Neural crest cell (in vitro differentiated cells): ENCODE measurements at places on chromosomes 16 and 17. TPM values are rescaled to one million over a fixed set of nuclear protein-coding genes. Genes with fewer than 3 reads are reported as not detected.

Gene ZNF830
- total RNA-seq, result 21.2 TPM in 2 replicates

GRCh38 chr17:79803997-79804855 lies 7.3 kb upstream of the CBX8 start:
- no peak for DNase-seq

- DNase-seq, result peak; percentile 64
Observed at GRCh38 chr17:50931144-50931908, 65.2 kb upstream of the TOB1 start.

DNA sequence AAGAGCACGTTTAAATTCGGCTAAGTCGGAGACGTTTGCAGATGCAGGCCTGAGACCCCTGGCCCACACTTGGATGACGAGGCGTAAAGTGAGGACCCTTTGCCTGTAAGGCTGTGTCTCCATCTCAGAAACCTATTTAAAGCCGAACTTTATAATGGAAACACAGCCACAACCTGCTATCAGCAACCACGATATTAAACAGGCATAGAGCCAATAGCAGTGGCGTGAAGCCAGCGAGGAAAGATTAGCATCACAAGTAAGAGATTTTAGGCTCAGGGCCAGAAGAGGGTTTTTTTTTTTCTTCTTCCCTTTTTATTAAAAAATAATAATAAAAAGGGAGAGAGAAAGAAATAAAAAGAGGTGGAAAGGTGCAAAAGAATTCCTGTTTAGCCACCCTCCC lies 111.3 kb upstream of the NOL11 start:
- no peak for DNase-seq

- no peak for DNase-seq
Observed at GRCh38 chr16:6852643-6853225, 479.9 kb upstream of the RBFOX1 start.

- no peak for DNase-seq
Observed at GRCh38 chr17:78940708-78941107, 15.5 kb upstream of the TIMP2 start.

DNA sequence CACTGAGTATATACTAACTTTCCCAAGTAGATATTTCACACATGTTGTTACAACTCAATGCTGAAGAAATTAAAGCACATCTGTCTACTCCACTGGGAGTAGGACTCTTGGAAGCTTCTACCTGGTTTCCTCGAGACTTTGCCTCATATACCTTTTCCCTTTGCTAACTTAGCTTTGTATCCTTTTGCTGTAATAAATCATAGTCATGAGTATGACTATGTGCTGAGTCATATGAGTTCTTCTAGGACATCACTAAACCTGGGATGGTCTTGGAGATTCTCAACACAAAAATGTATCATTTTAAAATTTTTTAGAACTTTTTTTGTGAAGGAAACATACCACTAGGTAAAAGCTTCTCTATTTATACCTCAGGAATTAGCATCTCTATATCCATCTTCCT lies 39.8 kb downstream of the ABCA5 start:
- DNase-seq, result no peak

GRCh38 chr17:13961265-13961664 lies 108.0 kb upstream of the COX10 start:
- DNase-seq, result no peak

DNA sequence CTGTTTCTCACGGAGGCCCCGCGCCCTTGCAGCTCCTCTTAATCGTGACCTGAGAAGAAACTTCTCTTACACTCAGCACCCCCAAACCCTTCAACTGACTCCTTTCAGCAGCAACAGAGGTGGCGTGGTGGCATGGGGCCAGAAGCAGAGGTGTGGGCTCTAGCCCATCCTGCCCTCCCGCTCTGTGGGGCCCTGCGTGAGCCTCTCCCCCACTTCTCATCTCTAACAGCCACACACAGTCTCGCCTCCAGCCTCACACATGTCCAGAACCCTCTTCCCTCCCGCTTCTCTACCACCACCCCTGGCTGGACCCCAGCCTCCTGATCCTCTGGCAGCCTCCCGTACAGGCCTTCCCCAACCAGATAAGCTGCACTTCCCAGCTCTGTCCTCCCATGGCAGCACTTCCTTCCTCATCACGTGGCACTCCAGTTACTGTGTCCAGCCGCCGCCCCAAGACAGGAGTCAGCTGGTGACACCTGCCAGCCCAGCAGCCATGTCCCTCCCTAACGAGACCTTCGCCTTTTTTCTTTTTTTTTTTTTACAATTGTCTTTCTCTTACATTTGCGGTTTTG lies 30.5 kb downstream of the NSMCE1 start:
- DNase-seq, result no peak

Gene PPM1E
- 15.2 and 15.5 TPM in 2 replicates for total RNA-seq

Gene LRRC46
- total RNA-seq, result 0.84 and 1.4 TPM in 2 replicates

Gene ABCC6
- total RNA-seq, result 0.77 and 2.2 TPM in 2 replicates

Gene SMTNL2
- 1.1 and 1.4 TPM in 2 replicates for total RNA-seq
